ENCODE measurements at places on chromosomes 7 and 10. TPM values are rescaled to one million over a fixed set of nuclear protein-coding genes. Genes with fewer than 3 reads are reported as not detected.

DNA sequence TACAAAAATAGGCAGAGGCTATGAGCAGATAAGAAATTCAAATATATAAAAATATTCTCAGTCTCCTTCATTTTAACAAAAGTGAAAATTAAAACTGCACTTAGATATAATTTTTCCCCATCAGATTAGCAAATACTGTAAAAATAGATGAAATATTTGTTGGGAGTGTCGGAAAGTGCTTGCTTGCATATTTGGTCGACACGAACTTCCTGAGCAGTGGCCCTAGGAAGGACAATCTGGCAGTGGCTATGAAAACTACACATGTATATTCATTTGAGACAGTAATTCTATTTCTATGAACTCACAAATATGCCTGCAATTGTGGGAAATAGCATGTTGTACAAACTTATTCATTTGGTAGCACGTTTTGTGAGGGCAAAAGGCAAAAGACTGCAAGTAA lies 81.4 kb downstream of the GOLGA7B start:
- no peak for DNase-seq

DNA sequence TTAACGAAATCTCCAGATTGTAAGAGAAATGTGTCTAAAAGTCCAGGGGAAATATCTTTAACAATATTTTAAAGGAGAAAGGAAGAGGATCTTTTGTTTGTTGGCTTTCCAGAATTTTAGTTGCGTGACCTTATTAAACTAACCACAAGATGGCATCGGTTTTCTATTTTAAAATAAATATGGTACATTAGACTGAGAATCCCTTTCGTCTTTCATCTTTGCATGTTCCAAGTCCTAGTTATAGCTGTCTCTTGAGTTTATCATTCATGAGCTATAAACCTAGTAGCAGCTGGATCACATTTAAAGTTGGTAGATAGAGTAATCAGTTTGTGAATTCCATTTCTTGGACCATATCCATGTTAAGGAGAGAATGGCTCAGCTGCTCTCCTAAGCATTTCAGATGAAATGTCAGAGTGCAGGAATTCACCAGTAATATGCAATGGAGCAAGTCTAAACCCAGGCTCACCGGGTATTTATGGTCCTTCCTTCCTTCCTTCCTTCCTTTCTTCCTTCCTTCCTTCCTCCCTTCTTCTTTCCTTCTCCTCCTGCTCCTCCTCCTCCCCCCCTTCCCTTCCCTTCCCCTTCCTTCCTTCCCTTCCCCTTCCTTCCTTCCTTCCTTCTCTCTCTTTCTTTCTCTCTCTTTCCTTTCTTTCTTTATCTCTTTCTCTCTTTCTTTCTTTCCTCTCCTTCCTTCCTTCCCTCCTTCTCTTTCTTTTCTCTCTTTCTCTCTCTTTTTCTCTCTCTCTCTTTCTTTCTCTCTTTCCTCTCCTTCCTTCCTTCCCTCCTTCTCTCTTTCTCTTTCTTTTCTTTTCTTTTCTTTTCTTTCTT lies 57.8 kb upstream of the RAB18 start:
- DNase-seq, result no peak

DNA sequence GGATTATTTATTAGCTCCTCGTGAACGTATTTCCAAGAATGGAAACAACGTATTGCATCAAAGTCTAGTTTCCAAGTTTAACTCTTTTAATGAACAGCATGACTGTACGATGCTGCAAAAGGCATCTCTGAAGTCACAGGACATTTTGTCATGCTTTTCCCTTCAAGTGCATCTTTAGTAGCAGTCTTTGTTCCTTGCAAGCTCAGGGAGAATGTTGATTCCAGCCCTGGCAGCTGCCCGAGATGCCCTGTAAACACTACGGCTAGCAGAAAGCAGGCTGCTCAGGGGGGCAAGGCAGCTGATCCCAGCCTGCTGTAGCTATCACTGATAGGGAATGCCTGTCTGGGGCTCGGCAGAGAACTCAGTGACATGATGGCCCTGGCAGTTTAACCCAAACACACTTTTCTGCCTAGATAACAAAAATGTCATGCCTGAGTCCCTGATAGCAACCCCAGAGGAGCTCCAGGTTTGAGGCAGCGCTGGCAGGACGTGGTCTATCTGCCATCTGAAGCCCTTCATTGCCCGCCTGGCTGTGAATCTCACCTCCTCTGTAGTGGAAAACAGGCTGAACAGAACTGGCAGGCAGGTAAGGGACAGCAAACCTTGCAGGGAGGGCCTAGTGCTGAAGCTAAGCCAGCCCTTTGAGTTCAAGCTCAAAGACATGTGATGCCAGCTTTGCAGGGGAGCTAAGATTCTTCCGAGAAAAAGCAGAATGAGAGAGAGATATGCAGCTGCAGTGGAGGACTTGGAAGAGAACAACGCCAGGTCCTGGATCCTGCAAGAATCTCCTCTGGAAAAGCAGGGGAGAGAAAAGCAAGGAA lies 264.6 kb downstream of the SNX10 start:
- no peak for DNase-seq

GRCh38 chr10:4024027-4024426 lies 239.0 kb upstream of the KLF6 start:
- no peak for DNase-seq

OPN4 gene
- total RNA-seq, result 0.27 TPM
